ENCODE measurements at places on chromosomes 3 and 15.
A peak's percentile ranks its signal among the peaks of the same experiment; 100 is the strongest.

GRCh38 chr3:6250167-6250566, 610.7 kb upstream of the GRM7 start:
- DNase-seq: no peak

- peak; percentile 54 for DNase-seq
Measured at GRCh38 chr3:159669766-159670165, 318.9 kb upstream of the IL12A start.

DNA sequence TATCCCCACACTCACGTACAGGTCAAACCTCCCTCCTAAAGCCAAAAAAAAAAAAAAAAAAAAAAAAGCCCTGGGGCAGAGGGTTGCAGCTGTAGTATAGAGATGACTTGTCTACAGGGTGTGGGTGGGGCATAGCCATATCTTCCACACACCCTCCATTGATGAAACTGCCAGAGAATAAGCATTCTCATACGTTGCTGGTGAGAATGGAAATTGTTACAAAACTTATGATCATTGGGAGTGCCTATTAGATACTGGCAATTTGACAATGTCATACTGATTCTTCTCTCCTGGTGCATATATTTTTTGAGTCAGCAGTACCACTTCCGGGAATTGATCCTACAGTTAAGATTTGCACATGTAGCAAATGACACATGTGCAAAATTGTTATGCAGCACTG, 11.0 kb upstream of the CTNNB1 start:
- DNase-seq: no peak

DNA sequence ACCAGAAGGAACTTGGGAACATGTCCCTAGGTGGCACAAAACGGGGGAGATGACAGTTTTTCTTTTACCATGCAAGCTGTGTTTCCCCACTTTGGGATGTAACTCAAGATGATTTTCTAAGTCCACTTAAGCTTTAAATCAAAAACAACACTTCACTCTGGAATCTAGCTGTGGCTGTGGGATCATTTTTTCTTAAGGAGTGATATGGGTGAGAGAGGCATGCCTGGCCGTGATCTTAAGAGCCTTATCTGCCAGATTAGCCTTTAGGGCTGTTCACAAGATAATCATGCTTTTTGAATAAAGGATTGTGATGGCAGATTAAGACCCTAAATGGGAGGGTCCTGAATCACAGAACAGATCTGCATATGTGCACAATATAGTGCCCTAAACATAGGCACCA, 384.8 kb upstream of the SEMA6D start:
- no peak for DNase-seq

DNA sequence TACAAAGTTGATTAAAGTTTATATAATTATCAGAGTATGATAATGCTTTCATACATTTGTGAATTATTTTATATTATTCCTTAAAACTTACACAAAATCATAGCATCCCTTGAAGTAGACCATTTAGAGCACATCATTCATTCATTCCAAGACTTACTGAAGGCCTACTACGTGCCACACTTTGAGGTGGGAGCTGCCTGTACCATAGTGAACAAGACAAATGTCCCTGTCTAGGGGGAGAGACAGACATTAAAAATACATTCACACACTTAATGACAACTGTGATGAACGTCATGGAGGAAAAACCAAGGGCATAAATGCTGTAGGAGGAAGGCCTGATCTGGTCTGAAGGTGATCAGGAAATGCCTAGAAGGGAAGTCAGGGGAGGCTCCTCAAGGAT, 12.1 kb downstream of the MCCC1 start:
- no peak for DNase-seq

DNA sequence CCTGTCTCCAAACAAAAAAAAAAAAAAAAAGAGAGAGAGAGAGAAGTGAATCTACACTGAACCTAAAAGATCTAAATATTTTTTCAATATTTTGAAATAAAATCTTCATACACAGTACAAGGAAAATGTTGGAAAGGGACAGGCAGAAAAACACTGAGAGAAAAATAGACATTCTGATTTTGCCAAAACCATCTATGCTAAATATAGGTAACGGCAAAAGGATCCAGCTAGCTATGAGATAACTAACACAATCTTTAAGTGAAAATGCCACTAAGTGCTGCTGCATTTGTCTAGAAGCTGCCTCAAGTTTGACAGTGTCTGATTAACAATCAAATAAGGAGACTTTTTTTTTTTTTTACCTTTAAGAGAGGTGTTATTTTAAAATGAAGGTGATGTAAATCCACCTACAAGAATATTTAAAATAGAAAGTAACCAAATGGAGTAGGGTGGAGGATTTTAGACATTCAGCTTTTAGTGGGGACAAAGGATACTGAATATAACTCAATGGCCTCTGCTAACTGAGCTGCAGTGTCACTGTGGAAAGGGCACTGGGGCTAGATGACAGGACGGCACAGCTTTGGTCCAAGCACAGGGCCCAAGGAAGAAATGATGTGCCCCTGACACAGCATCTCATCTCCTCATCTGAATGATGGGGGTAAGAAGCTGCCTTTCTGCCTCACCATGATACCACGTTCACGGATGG, 62.4 kb downstream of the HACD2 start:
- DNase-seq: no peak

GRCh38 chr15:98858610-98859023, 149.0 kb downstream of the PGPEP1L start:
- DNase-seq: no peak

DNA sequence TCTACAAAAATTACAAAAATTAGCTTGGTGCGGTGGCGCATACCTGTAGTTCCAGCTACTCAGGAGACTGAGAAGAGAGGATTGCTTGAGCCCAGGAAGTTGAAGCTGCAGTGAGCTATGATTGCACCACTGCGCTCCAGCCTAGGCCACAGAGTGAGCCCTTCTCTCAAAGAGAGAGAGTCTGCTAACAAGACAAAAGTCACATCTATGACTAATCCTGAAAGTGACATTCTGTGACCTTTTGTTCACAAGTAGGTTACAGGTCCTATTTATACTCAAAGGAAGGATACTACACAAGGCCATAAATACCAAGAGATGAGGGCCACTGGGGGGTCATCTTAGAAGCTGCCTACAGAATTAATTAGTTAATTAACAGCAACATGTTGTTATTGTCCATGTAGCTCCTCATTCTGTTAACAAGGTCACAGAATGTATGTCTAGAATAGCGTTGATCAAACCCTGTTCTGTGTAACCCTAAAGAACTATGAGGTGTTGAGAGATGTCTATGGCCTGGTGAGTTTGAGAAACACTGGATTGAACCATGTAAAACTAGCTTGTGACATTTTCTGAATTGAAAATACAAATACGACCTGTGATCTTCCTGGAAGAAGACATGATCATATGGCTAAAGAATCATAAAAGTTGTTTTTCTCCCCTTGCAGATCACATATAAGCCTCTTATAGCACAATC, 97.0 kb downstream of the SAMMSON start:
- no peak for DNase-seq

DNA sequence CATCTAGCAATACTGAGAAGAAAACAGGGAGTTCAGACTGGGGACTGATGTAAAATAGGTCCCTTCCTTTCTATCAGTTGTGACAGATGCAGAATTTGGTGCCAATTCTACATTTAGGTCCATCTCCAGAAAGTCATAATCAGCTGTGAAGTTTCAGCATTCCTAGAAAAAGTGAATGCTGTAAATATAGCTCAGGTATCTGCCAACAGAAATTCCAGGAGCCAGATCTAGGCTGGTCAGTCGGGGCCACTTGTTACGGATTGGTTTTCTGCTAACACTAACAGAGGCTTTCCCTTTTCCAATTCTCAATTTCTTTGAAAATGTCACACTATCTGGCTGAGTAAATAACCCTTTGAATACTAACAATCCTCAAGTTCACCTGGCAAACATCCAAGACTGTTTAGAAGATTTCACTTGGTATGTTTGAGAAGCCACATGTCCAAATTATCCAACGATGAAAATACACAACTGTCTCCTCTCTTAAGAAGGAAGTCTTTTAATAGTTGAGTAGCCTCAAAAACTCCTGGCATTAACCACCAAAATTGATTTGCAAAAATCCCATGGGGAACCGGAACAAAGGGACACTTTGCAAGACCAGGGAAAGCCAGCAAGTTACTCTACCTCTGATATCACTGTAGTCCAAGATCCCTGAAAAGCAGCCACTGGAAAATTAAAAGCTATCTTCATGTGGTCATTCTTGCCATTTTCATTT, 222.3 kb downstream of the ZMAT3 start:
- DNase-seq: no peak

DNA sequence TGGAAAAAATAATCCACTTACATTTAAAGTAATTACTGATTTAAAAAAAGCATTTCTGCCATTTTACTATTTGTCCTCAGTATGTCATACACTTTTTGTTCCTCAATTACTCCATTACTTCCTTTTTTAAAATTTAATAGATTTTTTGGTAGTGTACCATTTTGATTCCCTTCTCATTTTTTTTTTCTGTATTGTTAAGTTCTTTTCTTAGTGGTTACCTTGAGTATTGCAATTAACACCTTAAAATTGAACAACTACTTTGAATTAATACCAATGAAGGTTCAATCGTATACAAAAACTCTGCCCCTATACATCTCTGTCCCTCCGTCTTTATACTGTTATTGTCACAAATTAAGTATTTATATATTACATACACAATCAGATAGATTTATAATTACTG, 240.6 kb upstream of the LMCD1 start:
- no peak for DNase-seq

- DNase-seq: peak; percentile 12
Measured at GRCh38 chr3:107884719-107885460, 205.9 kb downstream of the CD47 start.

DNA sequence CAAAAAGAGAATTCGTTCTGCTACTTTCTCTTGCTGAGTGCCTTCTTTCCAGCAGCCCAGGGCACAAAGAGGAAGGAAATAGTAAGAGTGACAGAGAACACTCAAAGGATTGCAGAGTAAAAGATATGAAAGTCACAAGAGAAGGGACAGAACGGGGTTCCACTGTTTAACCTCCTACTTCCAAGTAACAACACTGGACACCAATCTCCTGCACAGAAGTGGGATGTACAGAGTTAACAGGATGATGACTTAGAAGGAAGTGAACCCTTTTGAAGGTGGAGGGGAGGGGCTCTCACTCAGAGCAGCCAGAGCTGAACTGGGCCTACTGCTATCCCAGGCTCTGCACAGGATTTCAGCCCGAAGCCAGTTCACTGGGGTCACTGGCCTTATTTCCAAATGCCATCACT, 130.1 kb upstream of the PRICKLE2 start:
- DNase-seq: no peak

GRCh38 chr3:37435572-37435971, 261.2 kb upstream of the LRRFIP2 start:
- DNase-seq: no peak

- DNase-seq: peak; percentile 72
Measured at GRCh38 chr3:150177673-150178381, 207.1 kb upstream of the PFN2 start.

DNA sequence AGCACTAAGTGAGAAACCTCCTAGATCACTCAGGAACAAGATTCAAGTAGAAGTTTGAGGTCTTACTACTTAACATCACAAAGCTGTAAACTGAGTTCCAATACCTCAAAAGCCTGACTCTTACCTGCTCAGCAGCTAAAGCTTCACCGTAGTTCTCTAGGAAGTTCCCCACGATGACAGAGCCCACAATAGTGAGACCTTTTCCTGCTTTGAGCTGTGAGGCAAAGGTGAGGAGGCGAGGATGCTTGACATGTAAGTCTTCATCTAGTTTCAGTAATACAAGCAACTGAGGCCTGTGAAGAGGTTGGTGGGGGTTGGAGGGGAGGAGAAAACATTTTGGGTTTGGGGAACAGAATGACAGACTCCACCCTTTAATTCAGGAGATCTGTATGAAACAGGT, 15.7 kb downstream of the EMC4 start:
- no peak for DNase-seq

- DNase-seq: peak; percentile 60
Measured at GRCh38 chr15:57609805-57610529, 18.3 kb downstream of the MYZAP start.

DNA sequence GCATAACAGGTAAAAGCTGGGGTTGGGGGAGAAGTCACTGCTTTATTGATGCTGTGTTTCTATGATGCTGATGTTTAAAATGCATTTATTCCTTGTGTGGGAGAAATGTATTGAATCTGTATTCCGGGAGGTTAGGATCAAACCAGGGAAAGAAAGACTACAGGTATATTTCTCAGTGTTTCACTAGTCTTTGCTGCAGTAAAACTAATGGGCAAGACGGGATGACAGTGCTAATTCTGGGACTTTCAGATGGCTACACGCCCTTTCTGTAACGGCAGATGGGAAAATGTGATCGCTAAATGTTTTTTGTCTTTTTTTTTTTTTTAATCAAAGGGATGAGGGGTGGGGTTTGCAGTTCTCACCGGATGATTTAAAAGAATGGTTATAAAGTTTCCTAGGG, 393 bp downstream of the CNTN6 start:
- no peak for DNase-seq

- DNase-seq: no peak
Measured at GRCh38 chr3:31092748-31093589, 198.5 kb upstream of the GADL1 start.

GRCh38 chr3:33430061-33430460, 10.1 kb downstream of the UBP1 start:
- no peak for DNase-seq

DNA sequence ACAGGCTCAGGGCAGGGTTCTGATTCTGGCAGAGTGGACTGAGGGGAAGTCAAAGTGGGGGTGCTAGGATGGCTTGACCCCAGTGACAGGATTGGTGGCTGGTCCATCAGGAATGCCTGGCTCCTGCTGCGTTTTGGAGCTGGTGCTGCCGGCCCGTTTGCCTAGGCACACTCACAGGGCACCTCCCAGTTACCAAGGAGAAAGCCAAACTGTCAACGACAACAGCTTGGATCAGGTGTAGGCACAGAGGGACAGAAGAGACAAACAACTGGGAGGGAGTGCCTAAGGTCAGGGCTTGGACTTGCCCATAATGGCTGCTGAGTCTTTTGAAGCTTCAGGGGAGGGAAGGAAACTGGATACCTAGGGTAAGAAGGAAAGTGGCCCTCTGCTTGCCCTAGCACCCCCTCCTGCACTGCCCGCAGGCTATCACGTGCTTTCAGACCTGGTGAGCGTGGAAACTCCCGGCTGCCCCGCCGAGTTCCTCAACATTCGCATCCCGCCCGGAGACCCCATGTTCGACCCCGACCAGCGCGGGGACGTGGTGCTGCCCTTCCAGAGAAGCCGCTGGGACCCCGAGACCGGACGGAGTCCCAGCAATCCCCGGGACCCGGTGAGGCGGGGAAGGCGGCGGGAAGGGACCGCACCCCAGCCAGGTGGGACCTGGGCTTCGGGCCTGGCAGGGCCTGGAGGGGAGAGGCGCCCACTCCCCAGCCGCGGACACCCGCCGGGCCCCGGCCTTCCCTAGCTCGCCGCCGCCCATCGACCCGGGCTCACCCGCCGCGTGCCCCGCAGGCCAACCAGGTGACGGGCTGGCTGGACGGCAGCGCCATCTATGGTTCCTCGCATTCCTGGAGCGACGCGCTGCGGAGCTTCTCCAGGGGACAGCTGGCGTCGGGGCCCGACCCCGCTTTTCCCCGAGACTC, 5.1 kb downstream of the DUOX1 start:
- no peak for DNase-seq

GRCh38 chr15:35925275-35926006, 379.5 kb upstream of the DPH6 start:
- DNase-seq: peak; percentile 71

- no peak for DNase-seq
Measured at GRCh38 chr3:3170998-3171397, 8.5 kb downstream of the CRBN start.

All from foreskin keratinocyte (primary cell).